Aorta (tissue), 5 donors: ENCODE measurements at places on chromosomes 16 and 17. TPM values are rescaled to one million over a fixed set of nuclear protein-coding genes. Genes with fewer than 3 reads are reported as not detected.
A peak's percentile ranks its signal among the peaks of the same experiment; 100 is the strongest.

The KRT9 gene
- not detected for total RNA-seq

The TUBB3 gene
- 12.5 TPM for total RNA-seq

The CCL15 gene
- total RNA-seq, result not detected

The FOXJ1 gene
- total RNA-seq, result not detected

The NUPR1 gene
- total RNA-seq, result 85.3 TPM

The STAT3 gene
- 279 TPM for total RNA-seq

The HCRT gene
- total RNA-seq, result not detected

GRCh38 chr16:426115-426905 lies 861 bp downstream of the RAB11FIP3 start:
- peak; percentile 80 for DNase-seq

GRCh38 chr16:56048425-56049105 lies 142.7 kb upstream of the GNAO1 start:
- DNase-seq, result no peak

DNA sequence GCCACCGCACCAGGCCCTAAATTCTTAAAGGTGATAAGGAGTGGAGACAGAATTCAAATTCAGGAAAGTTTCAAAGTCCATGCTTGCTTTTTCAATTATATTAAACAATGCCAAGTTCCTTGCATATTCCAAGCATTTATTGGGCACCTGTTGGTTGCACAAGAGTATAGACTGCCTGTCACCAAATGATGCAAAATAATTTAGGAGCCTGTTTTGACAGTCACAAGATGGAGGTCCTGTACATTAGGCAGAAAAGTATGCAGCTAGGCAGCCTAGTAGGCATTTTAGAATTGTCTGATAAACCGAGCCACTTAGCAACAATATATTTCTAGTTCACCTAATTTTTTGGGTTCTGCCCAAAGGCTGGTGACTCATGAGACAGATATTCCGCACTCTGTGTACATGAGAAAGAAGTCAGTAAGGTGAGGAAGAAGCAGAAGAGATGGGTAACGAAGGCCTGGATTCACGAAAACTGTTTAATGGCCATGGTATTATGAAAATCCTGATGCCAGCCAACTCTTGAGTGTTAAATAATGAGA lies 7.3 kb downstream of the ACACA start:
- DNase-seq, result no peak

- DNase-seq, result peak; percentile 75
Measured at GRCh38 chr17:57046749-57047148, 38.3 kb upstream of the AKAP1 start.

DNA sequence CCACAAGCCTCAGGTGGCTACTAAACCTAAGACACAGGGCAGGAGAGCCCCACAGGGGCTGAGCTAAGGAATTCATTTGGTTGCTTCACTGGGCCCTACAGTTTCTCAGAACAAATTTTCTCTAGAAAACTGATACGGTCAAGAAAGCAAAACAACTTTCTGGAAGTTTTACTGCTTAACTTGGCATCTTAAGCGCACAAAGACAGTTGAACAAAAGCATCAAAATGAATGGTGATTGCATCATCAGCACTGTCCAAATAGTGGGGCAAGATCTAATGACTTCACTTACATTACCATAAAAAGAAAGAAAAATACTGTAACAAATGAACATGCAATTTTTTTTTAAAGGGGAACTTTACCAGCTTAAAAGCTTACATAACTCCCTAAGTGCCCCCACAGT lies 47.6 kb downstream of the XPO6 start:
- no peak for DNase-seq

GRCh38 chr16:85172455-85173145 lies 60.3 kb upstream of the CIBAR2 start:
- DNase-seq, result peak; percentile 79

- DNase-seq, result peak; percentile 88
Measured at GRCh38 chr17:75827308-75828075, 16.7 kb downstream of the UNC13D start.

- no peak for DNase-seq
Measured at GRCh38 chr17:81400154-81400977, 5.1 kb downstream of the BAHCC1 start.

DNA sequence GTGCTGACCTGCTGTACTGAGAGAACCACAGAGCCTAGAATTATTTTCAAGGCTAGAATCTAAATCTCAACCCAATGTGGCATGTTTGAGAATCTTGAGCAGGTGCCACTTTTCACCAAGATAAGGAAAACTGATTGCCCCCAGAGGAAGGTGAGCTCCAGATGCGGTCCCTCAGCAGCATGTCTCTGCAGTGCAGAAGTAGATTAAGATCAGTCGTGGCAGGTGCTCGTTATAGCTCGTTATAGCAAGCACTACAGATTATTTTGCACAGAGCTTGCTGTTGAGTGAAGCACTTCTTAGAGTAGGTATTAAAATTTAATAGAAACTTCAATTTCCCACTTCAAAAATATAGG lies 176.0 kb downstream of the AATF start:
- no peak for DNase-seq

- peak; percentile 83 for DNase-seq
Measured at GRCh38 chr16:72921620-72922019, 126.3 kb downstream of the ZFHX3 start.

DNA sequence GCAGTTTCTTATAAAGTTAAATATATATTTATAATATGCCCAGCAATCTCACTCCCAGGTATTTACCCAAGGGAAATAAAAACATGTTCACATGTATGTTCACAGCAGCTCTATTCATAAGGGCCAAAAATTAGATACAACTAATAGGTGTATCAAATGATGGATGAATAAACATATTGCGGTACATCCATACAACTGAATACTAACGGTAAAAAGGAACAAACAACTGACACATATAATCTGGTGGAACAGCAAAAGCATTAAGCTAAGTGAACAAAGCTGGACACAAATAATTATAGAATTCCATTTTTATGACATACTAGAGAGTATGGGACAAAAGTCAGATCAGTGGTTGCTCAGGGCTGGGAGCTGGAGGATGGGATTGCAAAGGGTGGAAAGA lies 74.7 kb downstream of the CACNG1 start:
- DNase-seq, result no peak
